Stimulated activated CD4-positive, alpha-beta T cell treated with anti-CD3 and anti-CD28 coated beads, Interleukin-1b, Interleukin-23, amount 100 ng/mL, for 24 hours (primary cell): ENCODE measurements at places on chromosomes 1 and 21.
A peak's percentile ranks its signal among the peaks of the same experiment; 100 is the strongest.

DNA sequence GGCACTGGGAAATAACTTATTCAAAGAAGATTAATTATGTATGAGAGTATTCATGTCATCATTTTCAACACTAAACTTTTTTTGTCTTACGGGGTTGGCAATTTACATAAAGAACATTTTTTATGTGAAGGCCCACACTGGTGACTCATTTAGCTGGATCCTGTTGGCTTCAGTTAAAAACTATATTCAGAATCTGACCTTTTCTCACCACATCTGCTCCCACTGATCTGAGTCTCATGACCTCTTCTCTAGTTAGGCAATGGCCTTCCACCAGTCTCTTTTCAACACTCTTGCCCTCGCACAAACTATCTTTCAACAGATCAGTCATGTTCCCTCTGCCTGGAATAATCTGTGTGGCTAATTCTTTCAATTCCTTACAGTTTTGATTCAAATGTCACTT is 53.4 kb downstream of the TMPRSS15 start:
- DNase-seq: no peak

DNA sequence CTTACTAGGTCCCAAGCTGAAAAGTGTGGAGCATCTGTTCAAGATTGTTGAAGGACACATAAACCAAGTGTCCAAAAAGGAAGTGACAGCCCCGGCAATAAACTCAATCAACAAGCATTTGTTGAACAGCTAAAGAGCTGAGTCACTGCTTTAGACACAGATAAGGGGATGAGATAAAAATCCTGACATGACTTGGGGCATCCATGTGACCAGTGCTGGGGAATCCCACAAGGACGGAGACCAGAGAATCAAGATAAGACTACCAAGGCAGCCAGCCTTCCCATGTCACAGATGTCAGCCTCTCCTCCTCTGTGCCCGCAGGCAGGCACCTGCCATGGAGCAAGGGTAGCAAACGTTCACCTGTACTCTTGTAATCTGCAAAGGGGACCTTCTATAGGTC is 118.6 kb upstream of the KAZN start:
- DNase-seq: no peak

GRCh38 chr1:156001662-156002171 is 19.0 kb downstream of the SSR2 start:
- no peak for DNase-seq

DNA sequence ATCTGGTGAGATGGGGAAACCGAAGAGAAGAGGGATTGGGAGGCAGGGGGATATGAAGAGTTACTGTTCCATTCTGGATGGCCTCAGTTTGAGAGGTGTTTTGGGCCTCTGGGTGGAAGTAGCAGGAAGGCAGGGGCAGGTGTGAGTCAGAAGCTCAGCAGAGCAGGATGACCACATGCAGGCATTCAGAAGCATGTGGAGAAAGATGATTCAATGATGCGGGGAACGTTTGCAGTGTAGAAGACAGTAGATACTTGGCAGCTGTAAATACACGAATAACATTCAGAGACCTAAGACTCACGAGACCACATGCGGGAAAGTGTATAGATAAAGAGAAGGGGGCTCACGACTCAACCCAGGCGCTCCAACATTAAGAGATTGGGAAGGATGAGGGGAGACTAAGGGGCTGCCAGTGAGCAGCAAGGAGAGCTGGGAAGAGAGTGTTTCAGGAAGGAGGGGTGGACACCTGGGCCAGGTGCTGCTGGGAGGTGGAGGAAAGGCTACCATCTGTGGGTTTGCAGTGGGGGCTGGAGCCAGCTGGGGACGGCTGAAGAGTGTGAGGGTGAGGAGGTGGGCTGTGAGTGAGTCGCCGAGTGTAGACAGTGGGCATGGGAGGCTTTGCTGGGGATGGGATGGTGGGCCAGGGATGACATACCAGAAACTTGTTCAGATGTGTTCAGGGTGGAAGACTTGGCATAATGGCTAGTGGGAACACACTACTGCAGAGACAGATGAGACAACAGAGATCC is 5.8 kb upstream of the EPS8L3 start:
- DNase-seq: no peak

- DNase-seq: no peak
These were observed 27.0 kb downstream of the SIM2 start for GRCh38 chr21:36725793-36726386.

DNA sequence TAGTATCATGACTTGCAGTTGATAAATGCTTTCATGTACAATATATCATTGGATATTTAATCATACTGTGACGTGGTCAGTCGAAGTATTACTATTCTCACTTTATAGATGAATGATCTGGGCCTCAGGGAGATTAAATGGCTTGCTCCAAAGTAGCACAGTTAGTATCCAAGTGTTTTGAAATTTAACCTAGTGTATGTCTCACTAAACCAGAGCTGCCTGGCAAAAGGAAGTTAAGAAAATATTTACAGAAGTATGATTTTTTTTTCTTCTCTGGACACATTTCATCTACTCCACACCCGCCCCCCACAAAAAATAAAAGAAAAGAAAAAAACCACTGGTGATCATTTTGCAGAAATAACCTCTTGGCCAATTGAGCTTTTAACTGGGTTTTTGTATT is 71.9 kb upstream of the CXADR start:
- DNase-seq: no peak

- DNase-seq: no peak
These were observed at the start of gene FAM43B for GRCh38 chr1:20551945-20552727. FAM43B (plus strand) TSS chr1:20552573; CDS start chr1:20552974, 401 bp downstream.

GRCh38 chr1:7010534-7011200 is 225.4 kb downstream of the CAMTA1 start:
- DNase-seq: no peak

GRCh38 chr21:42459082-42459460 is 37.0 kb downstream of the RSPH1 start:
- no peak for DNase-seq

GRCh38 chr1:18721041-18721440 is 90.4 kb downstream of the PAX7 start:
- DNase-seq: no peak

- no peak for DNase-seq
These were observed 20.1 kb upstream of the S100A10 start for GRCh38 chr1:152013664-152014237.

DNA sequence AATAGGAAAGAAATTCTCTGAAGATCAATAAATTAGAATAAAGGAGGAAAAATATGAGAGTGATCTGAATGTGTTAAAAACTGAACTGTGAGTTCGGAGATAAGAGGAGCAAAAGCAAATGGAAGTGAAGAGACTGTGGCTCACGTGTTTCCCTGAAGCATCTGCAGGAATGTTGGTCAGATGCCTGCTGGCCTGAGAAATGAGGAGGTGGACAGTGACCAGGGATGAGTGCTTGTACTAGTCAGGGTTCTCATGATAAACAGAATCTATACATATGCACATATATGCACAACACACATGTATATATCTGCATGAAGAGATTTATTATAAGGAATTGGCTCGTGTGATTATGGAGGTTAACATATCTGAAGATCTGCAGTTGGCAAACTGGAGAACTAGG is 103.4 kb upstream of the TIAM1 start:
- DNase-seq: no peak

DNA sequence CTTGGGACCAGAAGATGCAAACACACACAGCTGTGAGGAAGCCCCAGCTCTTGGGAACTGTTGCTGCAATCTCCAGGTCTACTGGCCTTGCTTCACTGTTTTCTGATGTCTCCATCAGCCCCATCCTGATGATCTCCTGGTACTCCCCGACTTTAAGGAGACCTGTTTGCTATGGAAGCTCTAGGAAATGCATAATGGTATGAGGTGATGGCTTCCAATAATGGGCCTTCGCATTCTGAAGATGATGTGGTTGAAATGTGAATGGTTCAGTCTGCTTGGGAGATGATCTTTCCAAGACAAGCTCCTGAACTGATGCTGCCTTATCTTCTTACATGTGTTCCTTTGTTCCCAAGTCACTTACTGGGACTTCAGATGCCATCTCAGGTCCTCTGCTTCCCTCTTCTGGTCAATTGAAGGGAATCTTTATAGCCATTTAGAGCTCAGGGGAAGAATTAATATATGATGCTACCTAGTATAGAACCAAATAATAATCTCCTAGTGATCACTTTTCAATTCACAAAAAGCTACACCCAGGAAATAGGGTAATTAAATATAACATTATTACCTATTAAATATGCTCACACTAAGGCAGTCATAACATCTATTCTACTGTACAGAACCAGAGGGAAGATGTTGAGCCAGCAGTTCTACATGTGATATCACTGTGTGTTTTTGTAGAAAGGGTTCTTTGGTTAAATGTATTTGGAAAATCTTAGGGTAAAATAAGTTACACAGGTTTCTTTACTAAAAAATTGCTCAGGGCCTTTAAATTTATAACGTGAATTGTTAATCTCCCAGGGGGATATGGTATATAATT is 73.9 kb upstream of the VTCN1 start:
- no peak for DNase-seq

DNA sequence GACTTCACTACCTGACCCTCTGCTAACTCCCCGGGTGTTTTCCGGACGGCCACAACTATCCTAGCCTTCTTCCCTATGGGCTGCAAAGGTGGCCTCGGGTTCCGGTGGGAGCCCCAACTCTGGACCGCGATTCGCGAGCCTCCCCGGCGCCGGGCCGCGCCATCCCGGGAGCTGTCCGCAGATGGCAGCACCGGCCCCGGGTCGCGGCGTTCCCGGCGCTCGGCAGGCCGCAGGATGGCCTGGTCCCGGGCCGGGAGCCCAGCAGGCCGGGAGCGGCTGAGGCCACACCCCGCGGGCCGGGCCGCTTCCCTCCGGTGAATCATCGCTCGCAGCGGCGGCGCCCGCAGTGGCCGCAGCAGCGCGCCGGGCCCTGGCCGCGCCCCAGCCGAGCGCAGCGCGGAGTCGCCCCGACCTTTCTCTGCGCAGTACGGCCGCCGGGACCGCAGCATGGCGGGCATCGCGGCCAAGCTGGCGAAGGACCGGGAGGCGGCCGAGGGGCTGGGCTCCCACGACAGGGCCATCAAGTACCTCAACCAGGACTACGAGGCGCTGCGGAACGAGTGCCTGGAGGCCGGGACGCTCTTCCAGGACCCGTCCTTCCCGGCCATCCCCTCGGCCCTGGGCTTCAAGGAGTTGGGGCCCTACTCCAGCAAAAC is at the start of gene CAPN2:
CAPN2 (plus strand) TSS at position 346 of the 656 bp plus-strand sequence; CDS start at position 448, 102 bp downstream.
- peak; percentile 44 for DNase-seq

GRCh38 chr1:28296401-28297261 is 32.2 kb upstream of the MED18 start:
- no peak for DNase-seq

GRCh38 chr1:247334378-247335133 is 2.9 kb upstream of the ZNF496 start:
- DNase-seq: no peak

- DNase-seq: no peak
These were observed 197.2 kb downstream of the ADSS2 start for GRCh38 chr1:244254467-244254866.

GRCh38 chr1:94827434-94827833 is 7.3 kb downstream of the SLC44A3 start:
- DNase-seq: no peak

GRCh38 chr1:53987880-53988279 is 30.1 kb downstream of the LDLRAD1 start:
- no peak for DNase-seq

DNA sequence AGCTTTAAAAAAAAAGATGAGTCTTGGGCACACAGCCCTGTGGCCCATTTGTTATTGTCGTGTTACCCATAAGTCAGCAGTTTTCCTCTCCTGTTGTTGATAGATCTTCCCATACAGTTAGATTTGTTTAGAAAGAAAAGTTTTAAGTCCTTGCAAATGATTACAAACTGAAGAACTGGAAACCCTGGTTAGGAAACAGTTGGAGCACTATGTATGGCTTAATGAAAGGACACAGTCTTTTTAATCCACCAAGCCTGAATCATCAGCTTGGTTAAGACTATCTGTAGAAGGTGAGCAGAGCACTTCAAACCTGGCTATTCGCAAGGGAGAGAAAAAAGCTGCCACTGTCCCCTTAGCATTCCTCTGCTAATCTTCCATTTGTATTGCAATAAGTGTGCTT is 241.0 kb downstream of the DISC1 start:
- no peak for DNase-seq

GRCh38 chr1:222124602-222125001 is 382.7 kb upstream of the DUSP10 start:
- no peak for DNase-seq

- no peak for DNase-seq
These were observed 1.5 kb upstream of the C2CD4D start for GRCh38 chr1:151841141-151841540.

DNA sequence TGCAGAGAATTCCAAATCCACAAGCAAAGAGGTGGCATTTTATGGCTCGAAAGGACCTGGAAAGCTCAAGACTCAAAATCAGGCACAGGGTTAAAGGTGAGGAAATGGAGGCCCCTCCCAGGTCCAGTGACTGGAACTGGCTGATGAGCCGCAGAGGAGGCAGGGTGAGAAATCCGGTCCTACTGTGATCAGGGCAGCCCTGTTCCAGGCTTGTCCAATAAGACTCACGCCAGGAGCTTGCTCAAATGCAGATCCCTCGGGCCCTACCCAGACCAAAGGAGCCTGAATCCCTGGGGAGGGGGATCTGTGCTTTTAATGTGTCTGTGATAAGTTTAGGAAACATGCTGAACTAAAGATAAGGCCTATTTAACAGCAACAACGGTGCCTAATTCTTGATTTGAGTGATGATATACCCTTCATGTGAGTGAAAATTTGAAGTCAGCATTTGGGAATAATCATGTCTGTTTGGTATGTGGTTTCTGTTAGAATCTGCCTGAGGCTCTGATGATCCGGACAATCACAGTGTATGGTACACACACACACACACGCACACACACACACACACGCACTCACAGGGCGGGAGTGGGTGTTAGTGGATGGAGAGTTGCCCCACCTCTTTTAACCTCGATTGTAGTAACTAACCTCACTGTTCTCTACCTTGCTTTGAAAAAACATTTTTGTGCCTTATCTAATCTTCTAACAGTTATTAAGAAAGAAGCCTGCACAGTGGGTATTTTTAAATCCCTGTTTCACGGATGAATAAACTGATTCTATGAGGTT is 54.1 kb upstream of the LYST start:
- no peak for DNase-seq

GRCh38 chr1:27438621-27439061 is 46.2 kb downstream of the GPR3 start:
- no peak for DNase-seq

- DNase-seq: no peak
These were observed 35.7 kb upstream of the SIM2 start for GRCh38 chr21:36663033-36663855.

DNA sequence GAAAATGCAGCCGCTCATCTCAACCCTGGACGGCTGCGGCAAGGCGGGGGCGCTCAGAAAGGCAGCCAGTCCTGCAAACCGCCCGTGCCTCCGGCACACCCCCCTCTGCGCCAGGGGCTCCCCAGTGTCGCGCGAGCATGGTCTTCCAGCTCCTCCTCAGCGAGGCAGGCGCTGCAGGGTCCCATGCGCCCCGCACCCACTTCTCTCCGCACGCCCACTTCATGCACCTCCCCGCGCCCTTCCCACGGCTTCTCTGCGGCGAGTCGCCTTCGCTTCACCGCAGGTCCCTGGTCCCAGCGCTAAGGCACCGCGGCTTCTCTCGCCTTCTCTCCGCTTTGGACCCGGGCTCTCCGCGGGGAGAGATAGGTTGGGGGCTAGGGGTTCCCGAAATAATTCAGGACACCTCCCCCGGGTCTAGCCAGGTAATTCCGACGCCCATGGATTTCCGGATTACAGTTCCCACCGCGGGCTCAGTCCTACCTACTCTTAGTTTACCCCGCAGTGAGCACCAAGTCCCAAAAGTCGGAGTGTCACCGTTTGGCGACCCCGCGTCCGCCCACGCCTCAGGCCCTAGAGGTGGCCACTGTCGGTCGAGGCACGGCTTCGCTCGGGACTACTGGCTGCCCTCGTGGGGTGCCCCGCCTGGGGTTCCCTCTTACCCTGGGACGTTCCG is 67.5 kb downstream of the SYT2 start:
- no peak for DNase-seq

- no peak for DNase-seq
These were observed 14.0 kb upstream of the PEF1 start for GRCh38 chr1:31658721-31659120.
